ENCODE measurements at places on chromosomes 3 and 15.
A peak's percentile ranks its signal among the peaks of the same experiment; 100 is the strongest.

DNA sequence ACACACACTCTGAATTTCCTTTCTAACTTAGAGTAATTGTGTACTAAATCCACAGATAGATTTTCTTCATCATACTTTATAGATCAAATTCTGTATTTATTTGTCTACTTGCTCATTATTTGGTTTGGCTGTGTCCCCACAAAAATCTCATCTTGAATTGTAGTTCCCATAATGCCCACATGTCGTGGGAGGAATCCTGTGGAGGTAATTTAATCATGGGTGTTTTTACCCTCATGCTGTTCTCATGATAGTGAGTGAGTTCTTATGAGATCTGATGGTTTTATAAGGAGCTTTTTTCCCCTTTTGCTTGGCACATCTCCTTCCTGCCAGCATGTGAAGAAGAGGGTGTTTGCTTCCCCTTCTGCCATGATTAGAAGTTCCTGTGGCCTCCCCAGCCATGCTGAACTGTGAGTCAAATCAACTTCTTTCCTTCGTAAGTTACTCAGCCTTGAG is 198.3 kb upstream of the TGFBR2 start:
- no peak overlapping the region for H3K27ac ChIP-seq
- no peaks in the 10 kb centered on the region for H3K27me3 ChIP-seq
- no peaks in the 10 kb centered on the region for H3K36me3 ChIP-seq
- H3K4me3 ChIP-seq = no peak overlapping the region
- no peak for DNase-seq
- H3K4me1 ChIP-seq = no peaks in the 10 kb centered on the region

DNA sequence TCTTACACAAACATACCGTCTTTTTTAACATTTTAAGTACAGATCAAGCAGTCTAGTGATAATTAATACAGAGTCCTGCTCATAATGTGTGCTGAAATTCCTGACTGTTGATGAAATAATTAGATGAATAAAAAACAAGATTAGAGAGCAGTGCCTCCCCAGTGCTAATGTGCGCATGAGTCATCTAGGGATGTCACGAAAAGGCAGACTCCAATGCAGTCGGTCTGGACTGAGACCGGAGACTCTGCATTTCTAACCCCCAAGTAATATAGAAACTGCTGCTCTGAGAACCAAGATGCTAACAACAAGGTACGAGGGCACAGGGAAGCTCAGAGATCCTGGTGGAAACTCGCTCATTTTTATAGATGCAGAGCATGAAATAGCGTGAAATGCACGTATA is 61.4 kb downstream of the COL8A1 start:
- no peaks in the 10 kb centered on the region for H3K4me1 ChIP-seq
- H3K27ac ChIP-seq = no peak overlapping the region
- no peaks in the 10 kb centered on the region for H3K36me3 ChIP-seq
- no peak overlapping the region for H3K4me3 ChIP-seq

DNA sequence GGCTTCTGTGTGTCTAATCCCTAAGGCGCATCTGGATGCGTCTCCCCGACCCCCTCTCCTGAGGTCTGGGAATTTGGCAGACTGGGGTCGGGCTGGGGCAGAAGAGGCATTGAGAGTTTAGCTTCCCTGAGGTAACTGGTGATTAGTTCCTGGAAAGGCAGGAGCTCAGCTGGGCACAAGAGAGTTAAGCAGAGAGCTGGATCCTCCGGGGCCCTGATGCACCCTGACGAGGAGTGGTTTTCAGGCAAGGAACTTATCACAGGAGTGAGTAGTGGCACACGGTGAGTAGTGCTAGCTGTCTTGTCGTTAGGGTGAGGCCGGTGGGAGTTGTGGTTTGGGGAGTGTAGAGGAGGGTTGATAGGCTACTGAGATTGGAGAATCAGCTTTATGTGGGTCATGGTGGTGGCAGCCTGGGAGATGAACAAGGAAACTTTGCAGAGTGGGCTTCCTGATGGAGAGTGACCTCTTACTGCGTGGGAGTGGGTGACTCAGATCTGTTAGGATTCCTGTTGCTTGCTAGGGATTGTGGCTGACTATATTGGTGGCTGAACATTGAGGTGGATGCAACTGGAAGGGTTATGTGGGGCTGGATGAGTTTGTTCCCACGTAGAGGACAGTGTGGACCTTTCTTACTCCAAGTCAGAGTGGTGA is 897 bp downstream of the RAD54L2 start:
- no peaks in the 10 kb centered on the region for H3K27me3 ChIP-seq
- peaks cover 2% of the 10 kb centered on the region for H3K4me1 ChIP-seq
- peak overlapping the region; percentile 77 for H3K4me3 ChIP-seq
- H3K27ac ChIP-seq = no peak overlapping the region

DNA sequence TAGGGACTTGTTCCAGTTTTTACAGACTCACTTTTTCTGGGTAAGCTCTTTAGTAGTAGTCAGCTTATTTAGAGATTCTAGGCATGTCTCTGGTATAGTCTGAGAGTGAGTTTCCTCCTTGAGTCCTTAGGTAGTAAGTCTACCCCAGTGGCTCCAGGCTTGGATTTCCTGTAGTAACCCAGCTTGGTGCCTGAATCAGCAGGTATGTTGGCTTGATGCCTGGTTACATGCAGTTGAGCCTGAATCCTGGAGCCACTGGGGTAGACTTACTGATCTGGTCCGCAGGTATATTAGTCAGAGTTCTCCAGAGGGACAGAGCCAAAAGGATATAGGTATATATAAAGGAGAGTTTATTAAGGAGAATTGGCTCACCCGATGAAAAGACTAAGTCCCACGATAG is 85.8 kb upstream of the RBMS3 start:
- H3K27me3 ChIP-seq = no peaks in the 10 kb centered on the region
- no peak for DNase-seq
- no peaks in the 10 kb centered on the region for H3K36me3 ChIP-seq
- H3K4me3 ChIP-seq = no peak overlapping the region
- no peaks in the 10 kb centered on the region for H3K4me1 ChIP-seq

GRCh38 chr3:155852341-155852740 is 1.9 kb downstream of the SLC33A1 start:
- DNase-seq = no peak
- no peak overlapping the region for H3K27ac ChIP-seq
- no peaks in the 10 kb centered on the region for H3K36me3 ChIP-seq
- no peaks in the 10 kb centered on the region for H3K27me3 ChIP-seq

- no peak overlapping the region for H3K27ac ChIP-seq
- H3K4me3 ChIP-seq = no peak overlapping the region
- no peaks in the 10 kb centered on the region for H3K27me3 ChIP-seq
- no peaks in the 10 kb centered on the region for H3K36me3 ChIP-seq
- no peak for DNase-seq
Measured at GRCh38 chr3:178325330-178325729, 210.9 kb upstream of the KCNMB2 start.

DNA sequence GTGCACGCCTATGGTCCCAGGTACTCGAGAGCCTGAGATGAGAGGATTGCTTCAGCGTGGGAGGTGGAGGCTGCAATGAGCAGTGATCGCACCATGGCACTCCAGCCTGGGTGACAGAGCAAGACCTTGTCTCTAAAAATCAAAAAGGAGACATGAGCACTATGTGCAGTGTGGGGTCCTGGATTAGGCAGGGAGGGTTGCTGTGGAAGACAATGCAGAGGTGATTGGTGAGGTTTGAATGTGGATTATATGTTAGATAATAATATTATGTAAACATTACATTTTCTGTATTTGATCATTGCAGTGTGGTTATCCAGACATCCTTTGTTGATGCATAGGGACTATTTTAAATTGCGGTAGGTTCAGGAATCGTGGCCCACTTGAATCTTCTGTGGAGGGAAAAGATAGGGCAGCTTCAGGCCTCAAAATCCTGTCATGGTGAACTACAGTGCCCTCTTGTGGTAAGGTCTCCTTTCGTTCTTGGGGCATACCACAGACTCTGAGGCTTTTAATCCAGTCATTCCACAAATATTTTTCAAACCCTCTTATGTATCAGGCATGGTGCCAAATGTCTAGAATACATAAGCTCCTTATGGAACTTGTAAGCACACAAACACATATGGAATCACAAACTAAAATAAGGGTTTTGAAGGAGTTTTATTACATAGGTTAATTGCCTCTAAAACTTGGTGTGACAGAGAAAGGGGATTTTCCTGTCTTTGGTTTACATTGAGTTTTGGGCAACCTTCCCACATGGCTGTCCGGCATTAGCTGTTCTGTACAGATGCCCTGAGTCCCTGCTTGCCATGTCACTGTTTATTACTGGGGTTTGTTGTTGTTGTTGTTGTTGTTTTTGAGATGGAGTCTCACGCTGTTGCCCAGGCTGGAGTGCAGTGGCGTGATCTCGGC is 37.7 kb downstream of the GPD1L start:
- H3K36me3 ChIP-seq = no peaks in the 10 kb centered on the region
- peak; percentile 73 for DNase-seq
- H3K4me1 ChIP-seq = 0 out of 2 replicates have a peak, but pooled peaks cover 1% of the 10 kb centered on the region
- no peak overlapping the region for H3K27ac ChIP-seq
- H3K4me3 ChIP-seq = no peak overlapping the region

GRCh38 chr15:37083610-37084009 is 16.7 kb downstream of the MEIS2 start:
- H3K4me3 ChIP-seq = no peak overlapping the region
- no peaks in the 10 kb centered on the region for H3K27me3 ChIP-seq
- no peaks in the 10 kb centered on the region for H3K36me3 ChIP-seq
- H3K27ac ChIP-seq = no peak overlapping the region
- H3K4me1 ChIP-seq = peaks cover 2% of the 10 kb centered on the region

- 0 out of 2 replicates have a peak, but pooled peaks cover 2% of the 10 kb centered on the region for H3K4me1 ChIP-seq
- no peak overlapping the region for H3K27ac ChIP-seq
- no peaks in the 10 kb centered on the region for H3K27me3 ChIP-seq
Measured at GRCh38 chr15:91122296-91122695, 22.2 kb downstream of the SV2B start.

DNA sequence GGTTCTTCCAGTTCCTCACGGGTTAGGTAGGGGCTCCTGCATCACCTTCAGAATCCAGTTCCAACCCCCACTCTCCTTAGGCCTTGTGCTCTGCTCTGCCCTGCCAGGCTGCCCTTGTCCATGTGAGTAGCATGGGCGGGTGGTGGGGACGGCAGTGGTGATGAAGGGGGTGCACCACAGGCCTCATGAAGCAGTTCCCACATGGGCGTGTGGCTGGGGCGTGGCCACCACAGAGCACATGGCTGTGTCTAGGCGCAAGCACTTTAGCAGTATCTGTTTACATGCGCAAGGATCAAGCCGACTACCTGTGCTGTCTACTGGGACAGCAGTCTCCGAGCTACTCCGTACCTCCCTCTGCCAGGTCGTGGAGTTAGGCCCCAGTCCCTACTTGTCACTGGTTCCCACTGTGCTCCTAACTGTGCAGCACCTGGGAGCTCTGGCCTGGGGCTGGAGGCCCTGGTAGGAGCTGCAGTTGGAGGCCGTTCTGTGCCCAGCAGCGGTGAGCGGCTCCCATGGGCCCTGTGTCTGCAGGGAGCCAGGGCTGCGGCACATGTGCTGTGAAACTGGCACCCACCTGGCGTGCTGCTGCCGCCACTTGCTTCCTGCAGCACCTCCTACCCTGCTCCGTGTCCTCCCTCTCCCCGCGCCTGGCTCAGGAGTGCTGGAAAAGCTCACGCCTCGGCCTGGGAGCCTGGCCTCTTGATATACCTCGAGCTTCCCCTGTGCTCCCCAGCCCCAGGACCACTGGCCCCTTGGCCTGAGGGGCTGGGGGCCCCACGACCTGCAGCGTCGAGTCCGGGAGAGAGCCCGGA is 53.5 kb downstream of the PLXNA1 start:
- no peak overlapping the region for H3K4me3 ChIP-seq
- no peak for DNase-seq
- no peaks in the 10 kb centered on the region for H3K4me1 ChIP-seq
- no peak overlapping the region for H3K27ac ChIP-seq

GRCh38 chr15:52734329-52734728 is 55.1 kb upstream of the ATOSA start:
- no peak overlapping the region for H3K27ac ChIP-seq
- H3K27me3 ChIP-seq = no peaks in the 10 kb centered on the region
- no peaks in the 10 kb centered on the region for H3K36me3 ChIP-seq

- H3K4me1 ChIP-seq = no peaks in the 10 kb centered on the region
- no peak for DNase-seq
Measured at GRCh38 chr15:62068071-62068809, 1.5 kb downstream of the C2CD4A start.

DNA sequence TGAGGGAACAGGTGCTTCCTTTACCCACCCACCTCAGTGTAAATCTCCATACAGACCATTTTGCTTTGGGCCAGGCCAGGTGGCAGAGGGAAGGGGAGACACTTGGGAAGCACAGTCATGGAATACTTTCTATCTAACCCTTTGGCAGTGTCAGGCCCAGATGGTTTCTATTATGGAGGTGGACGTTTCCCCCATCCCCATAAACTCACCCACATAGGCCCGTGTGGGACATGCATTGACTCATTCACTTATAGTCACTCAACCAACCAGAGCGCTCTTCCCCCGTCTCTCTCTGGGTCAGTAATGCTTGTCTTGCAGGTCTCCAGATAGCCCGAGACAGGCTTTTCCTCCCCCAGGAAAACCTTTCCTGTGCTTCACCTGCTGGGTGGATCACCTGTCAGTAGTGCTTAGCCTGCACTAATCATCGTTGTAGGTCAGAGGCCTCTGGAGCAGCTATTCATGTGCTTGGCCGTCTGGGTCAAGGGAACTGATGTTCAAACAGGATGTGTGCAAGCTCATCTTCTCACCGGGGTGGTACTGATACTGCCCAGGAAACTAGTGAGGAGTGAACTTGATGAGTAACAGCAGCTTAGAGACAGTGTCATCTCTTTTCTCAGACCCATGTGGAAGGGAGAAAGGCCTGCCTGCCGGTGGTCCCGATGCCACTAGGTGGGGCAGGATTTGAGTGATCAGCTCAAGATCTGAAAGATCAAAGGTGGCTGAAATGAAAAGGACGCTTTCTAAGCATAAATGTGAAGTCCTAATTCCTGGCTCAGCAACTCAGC is 67.1 kb downstream of the CEMIP start:
- no peaks in the 10 kb centered on the region for H3K4me1 ChIP-seq
- no peaks in the 10 kb centered on the region for H3K36me3 ChIP-seq
- DNase-seq = no peak
- no peaks in the 10 kb centered on the region for H3K27me3 ChIP-seq
- no peak overlapping the region for H3K4me3 ChIP-seq

- DNase-seq = no peak
- no peaks in the 10 kb centered on the region for H3K4me1 ChIP-seq
- no peaks in the 10 kb centered on the region for H3K27me3 ChIP-seq
- H3K36me3 ChIP-seq = no peaks in the 10 kb centered on the region
- H3K27ac ChIP-seq = no peak overlapping the region
Measured at GRCh38 chr3:52930748-52931147, 33.4 kb upstream of the STIMATE start.

All from iPS DF 6.9 (cell line).